CD4-positive, alpha-beta T cell treated with Interleukin-21 for 1 hour (primary cell): ENCODE measurements at places on chromosomes 2 and 18.

- DNase-seq: no peak
Measured at GRCh38 chr2:233556881-233557736, 9.5 kb downstream of the USP40 start.

DNA sequence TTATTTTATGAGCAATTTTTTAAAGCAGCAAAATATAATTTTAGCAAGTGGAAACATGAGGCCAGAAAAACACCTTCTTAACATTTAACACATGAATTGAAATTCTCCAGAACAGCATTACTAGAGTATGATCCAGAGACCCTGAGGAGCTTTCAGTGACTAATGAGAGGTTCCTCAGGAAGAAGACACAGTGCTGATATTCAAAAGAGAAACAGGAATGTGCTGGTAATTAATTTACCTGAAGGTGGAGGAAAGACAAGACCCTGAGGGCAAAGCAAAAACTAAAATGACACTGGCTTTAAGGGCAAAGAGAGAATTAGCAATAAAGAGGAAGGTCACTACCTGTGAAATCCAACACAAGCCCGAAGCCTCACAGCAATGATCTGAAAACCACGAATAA, 97.0 kb downstream of the CDH2 start:
- no peak for DNase-seq

GRCh38 chr2:150319658-150320555, 167.6 kb downstream of the RND3 start:
- no peak for DNase-seq

DNA sequence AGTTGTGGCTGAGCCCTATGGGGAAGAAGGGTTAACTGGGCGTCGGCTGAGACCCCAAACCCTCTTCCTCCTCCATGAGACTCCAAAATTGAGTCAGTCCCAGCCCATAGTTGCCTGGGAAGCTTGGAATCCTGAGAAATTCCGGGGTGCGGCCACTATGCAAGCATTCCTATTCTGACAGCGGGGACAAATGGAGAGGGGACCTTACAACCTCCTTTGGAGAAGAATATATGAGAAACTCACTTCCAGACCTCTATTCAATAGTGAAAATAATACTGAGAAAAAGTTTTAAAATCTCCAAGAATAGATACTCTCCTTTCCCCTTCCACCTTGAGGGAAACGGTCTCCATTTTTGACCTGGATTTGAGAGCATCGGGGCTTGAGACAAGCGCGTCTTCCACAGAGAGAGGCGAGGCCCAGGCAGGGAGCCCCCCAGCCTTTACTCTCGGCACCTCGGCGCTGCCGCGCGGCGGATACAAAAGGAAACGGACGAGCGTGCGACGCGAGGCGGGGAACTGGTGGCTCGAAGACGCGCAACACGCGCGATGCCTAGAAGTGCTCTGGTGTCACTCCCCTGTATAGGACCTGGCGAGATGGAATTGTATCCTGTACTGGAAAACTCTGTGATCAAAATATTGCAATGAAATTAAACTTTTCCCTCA, 11.1 kb downstream of the NR4A2 start:
- DNase-seq: no peak

- no peak for DNase-seq
Measured at GRCh38 chr2:157840568-157841156, 35.5 kb downstream of the ACVR1 start.
